Dorsolateral prefrontal cortex (tissue), 122 donors: ENCODE measurements at places on chromosomes 3 and 15.

- DNase-seq = no peak
Observed at GRCh38 chr15:90936823-90937222, 1.7 kb downstream of the UNC45A start.

DNA sequence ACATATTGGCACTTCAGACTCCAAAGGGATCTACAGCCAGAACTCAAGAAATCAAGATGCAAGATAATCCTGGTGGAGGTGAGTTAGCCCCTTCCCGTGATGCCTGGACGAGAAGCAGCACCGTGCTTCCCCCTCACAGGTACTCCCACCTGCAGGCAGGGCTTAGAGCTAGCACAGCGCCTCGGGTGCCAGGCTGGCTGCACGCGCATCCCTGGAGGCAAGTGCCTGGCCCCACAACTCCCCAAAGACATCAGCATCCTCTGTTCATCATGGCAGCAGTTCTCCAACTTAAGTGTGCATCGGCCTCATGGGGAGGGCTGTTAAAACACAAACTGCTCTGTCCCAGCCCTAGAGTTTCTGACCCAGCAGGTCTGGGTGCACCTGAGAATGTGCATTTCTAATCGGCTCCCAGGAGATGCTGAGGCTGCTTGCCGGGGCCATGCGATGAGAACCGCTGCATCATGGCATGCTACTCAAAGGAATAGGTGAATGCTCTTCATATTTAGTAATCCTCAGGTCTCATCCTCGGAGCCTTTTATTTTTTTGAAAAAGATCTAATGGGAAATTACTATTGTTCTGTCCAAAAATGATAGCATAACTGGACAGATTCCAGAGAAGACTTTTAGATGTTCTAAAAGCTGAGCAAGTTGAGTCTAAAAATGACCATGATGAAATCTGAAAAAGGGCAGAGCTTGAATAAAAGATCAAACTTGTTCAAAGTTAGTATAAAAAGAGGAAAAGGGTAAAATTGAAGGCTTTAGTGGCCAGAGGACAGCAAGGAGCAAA lies 244.2 kb downstream of the ADAMTS17 start:
- no peak for DNase-seq

- DNase-seq = no peak
Observed at GRCh38 chr3:131233900-131234668, 147.5 kb upstream of the NUDT16 start.

- no peak for DNase-seq
Observed at GRCh38 chr3:47380026-47380600, 708 bp upstream of the PTPN23 start.

DNA sequence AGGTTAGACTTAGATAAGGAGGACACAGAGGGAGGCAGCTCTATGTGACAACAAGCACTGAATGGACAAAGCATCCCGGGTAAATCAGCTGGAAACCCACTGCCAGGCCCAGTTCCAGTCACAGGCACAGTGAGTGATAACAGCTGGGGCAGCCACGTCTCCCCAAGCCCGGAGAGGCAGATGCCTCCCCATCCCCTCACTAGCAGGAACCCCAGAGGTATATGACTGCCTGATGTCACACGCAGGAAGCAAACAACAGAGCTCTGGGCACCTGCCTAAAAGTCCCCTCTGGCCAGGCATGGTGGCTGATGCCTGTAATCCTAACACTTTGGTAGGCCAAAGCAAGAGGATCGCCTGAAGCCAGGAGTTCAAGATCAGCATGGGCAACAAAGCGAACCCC lies 18.2 kb downstream of the C15orf62 start:
- no peak for DNase-seq

- DNase-seq = no peak
Observed at GRCh38 chr3:172102883-172103310, 63.5 kb downstream of the FNDC3B start.

DNA sequence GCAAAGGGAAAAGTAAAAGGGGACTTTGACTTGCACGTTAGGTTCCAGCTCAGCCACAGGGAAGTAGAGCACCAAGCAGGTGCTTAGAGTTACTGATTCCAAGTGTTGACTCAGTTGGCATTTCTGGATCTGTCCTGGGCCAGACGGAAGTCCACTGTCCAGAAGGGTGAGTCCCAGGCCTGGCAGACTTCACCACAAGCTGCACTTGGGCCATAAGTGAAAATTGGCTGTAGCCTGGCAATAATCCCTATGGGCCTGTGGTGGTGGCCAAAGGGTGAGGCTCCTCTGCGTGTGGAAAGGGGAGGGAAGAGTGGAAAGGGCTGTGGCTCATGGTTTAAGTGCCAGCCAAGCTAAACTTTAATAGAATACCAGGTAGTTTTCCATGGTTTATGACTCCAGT lies 121.5 kb downstream of the DTWD1 start:
- no peak for DNase-seq

DNA sequence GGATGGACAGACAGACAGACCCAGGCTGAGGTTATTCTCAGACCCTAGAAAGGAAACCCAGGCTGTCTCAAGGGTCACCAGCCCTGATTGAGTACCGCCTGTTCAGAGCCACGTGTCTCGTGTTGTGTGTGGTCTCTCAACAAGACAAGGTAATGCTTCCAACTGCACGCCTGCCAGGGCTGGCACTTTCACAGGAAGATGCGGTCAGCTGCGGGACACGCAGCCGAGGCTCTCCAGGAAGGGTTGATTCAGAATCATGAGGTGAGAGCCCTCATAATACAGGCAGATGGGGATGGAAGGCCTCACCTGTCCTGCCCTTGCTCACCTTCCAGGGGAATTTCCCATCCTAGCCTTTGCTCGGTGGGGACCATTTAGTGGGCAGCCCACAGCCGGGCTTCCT lies 81.4 kb downstream of the TOP2B start:
- no peak for DNase-seq
